ENCODE measurements at places on chromosomes 2 and 18. TPM values are rescaled to one million over a fixed set of nuclear protein-coding genes. Genes with fewer than 3 reads are reported as not detected.

GRCh38 chr2:198383392-198383791 is 579.0 kb downstream of the PLCL1 start:
- DNase-seq: no peak

DNA sequence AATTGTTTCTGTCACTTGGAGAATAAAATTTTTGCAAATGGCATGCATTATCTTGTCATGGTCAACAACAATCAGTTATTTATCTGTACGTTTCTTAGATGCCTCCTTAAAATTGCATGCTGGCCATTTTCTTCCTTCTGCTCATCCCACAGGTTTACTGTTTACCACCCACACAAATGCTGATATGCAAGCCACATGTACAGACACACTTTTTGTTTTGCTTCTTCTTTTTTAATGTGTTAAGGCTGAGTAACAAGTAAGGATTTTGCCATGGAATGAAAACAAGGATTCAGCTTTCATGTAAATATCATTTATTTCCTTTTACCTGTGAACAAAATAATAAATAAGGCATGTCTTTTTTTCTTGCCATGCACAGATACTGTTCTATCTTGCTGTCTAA is 1077.1 kb upstream of the ZEB2 start:
- DNase-seq: no peak

DNA sequence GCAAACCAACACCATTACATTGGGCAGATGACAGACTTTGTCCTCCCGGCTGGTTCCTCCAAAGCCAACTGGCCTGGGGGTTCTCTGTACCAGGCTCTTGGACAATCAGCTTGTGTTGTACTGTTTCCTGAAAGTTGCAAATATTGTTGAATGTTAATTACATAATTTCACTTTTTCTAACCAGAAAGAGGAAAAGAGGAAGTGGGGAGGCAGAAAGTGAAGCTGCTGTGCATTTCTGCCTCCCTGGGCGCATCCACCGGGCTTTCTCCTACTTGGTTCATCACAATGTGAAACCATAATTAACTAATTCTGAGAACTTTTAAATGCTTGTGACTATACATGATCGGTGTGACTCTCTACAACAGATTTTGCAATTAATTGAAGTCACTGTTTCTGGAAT is 10.1 kb downstream of the TWIST2 start:
- DNase-seq: no peak

The TMEM17 gene
- 3.6 TPM for polyA plus RNA-seq

The IL18RAP gene
- polyA plus RNA-seq: not detected
